ENCODE measurements at places on chromosomes 1 and 21.

DNA sequence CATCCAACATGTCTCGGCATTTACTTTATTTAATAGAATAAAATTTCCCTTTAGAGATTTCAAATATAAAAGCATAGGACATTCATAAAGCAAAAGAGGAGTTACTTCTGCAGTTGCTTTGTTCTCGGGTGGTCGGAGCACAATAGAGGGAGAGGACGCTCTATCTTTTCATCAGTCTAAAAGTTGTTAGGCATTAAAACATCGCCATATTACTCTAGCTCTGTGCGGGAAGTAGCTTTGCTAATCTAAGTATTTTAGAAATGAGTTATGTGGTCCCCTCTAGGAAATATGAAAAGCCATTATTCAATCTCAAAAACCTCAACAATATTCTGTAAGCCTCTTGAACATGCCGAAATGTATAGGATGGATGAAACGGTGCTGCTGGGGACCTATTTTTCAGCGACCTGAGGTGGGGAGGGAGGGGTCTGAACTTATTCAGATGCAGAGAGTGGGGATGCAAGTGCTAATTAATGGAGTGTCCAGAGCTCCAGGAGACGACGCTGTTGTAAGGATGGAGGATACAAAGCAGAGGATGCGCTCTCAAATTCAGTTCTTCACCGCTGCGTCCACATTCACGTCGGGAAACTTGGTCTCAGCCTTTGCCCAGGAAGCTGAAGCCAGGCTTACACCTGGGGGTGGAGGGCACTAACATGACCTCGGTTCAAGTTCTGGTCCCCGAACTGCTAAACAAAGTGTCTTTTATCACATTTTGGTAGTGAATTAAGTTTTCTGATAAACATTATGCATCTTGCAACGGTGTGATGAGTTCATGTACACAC, 6.3 kb downstream of the CDKN2C start:
- DNase-seq: no peak

GRCh38 chr1:158932171-158932570, 819 bp downstream of the PYHIN1 start:
- DNase-seq: no peak

DNA sequence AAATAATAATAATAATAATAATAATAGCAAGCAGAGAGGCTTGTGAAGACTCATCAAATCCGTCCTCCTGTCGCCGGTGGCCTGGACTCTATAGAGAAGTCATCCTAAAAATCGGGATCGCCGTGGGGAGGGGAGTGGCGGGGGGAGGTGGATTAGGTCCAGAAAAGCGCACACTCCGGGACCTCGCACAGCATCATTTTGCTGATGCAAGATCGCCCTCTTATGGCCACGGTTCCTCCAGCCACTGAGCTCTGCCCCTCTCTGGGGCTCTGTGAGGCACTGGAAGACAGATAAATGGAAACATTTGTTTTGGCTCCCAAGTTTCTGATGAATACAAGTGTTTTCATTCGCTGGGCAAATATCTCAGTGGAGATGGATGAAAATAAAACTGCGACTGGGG, 612.0 kb downstream of the MATN1 start:
- DNase-seq: peak; percentile 32

- no peak for DNase-seq
These were observed 12.0 kb downstream of the SLC35D1 start for GRCh38 chr1:67041841-67042503.

GRCh38 chr1:218394416-218394815, 49.3 kb downstream of the TGFB2 start:
- no peak for DNase-seq

DNA sequence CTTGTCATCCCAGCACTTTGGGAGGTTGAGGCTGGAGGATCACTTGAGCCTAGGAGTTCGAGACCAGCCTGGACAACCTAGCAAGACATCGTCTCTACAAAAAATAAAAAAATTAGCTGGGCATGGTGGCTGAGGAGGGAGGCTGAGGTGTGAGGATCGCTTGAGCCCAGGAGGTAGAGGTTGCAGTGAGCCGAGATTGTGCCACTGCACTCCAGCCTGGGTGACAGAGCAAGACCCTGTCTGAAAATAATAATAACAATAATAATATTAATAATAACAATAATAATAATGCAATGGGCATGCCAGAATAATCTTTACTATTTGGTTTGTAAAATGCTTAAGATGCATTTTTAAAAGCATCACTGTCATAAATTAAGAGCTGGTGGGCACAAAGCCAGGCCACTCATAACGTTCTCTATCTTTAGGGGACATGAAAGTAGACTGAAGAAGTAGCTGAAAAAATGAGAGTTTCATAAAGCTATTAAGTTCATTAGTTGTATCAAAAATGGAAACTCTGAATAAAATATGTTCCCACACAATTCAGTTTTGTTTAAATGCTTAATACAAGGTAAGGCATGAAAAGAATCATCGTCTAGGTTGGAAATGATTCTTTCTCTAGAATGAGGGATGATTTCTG, 51.6 kb upstream of the ITPKB start:
- DNase-seq: no peak

GRCh38 chr1:245019910-245020486, 134.8 kb upstream of the KIF26B start:
- no peak for DNase-seq

DNA sequence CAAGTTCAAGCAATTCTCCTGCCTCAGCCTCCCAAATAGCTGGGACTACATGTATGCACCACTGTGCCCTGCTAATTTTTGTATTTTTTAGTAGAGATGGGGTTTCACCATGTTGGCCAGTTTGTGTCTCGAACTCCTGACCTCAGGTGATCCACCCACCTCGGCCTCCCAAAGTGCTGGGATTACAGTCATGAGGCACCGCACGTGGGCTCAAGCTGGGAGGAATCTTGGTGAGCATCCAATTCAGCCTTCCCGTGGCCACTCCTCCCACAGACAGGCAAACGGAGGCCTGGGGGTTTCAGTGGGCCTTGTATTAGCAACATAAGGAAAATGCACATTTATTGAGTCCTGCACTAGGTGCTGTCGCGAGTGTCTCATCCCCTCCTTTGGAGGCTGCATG, 24.5 kb upstream of the VWA5B1 start:
- no peak for DNase-seq

DNA sequence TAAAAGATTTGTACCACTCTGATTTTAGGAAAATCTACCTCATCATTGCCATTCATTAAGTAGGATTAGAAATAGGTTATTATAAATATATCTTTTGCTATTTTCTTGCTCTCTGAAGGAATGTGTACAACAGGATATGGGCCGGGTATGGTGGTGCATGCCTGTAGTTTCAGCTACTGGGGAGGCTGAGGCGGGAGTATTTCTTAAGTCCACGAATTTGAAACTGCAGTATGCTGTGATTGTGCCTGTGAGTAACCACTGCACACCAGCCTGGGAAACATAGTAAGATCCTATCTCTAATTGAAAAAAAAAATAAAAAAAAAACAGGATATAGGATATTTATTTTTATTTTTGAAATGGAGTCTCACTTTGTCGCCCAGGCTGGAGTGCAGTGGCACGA, 50.0 kb downstream of the CLIC4 start:
- DNase-seq: no peak

DNA sequence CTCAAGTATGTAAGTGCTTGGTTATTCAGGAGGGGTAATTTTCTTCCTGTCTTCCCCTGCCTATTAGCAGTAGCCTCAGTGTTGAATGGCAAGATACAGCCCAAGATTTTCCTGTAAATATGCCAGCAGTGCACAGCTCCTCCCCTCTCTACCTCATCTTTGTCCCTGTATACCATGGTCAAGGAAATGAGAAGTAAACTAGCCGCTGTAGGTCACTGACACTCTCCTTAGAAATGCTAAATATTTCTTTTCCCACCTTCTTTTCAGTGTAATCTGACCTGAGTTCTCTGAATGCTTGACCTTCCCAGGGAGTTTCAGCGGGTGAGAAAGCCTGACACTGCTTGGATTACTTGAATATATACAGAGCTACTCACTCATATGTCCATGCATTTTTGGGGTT, 84.1 kb upstream of the ZNF326 start:
- no peak for DNase-seq

DNA sequence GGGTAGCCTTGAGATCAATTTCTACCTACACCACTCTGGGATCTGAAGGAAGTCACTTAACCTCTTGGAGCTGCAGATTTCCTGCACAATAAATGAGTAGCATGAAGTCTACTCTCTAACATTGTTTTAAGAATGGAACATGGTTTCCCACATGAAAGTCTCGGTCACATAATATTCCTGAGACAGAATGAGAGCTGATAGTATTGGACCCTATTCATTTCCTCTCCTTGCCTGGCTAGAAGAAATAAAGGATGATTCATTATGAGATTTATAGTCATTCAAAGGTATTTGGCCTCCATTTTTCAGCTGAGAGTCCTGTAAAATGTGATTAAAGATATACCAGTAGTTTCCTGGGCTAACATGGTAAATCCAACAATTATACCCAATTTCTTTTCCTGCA, 56.7 kb downstream of the ARHGAP29 start:
- DNase-seq: no peak

GRCh38 chr1:111242805-111243523, 15.5 kb downstream of the CHI3L2 start:
- DNase-seq: no peak

GRCh38 chr1:56468518-56468917, 110.8 kb downstream of the PLPP3 start:
- no peak for DNase-seq

GRCh38 chr1:151553659-151554058, 13.6 kb downstream of the TUFT1 start:
- DNase-seq: no peak

DNA sequence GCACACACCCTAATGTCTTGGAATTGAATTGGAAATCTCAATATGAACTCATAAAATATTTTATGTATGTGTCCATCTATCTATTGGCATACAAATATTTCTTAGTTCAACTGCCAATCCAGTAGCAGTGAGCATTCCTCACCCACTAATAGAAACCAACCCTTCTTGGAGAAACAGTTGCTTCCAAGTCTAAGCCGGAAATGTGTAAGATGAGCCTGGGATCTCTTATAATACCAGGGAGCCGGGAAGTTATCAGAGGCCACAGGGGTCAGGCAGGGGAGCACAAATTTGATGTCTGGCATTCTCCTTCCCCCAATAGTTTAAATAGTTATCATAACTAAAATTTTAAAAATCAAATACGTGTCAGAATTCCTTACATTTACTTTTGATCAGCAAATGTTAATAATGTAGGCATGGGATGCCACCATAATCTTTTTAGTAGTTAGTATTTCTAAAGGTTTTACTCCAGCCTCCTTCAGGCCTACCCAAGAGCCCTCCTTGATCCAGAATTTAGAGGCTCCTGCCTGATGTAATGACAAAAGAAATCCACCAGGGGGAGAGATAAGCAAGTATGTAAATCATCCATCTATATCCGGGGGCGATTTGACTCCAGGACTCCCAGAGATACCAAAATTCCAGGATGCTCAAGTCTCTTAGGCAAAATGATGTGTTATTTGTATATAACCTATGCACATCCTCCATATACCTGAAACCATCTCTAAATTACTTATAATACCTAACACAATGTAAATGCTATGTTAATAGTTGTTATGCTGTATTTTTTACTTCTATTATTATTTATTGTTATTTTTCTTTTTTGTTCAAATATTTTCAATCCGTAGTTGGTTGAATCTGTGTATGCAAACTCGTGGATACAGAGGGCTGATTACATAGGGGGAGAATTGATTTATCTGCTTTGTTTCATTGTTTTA, 218.7 kb upstream of the COA6 start:
- no peak for DNase-seq

DNA sequence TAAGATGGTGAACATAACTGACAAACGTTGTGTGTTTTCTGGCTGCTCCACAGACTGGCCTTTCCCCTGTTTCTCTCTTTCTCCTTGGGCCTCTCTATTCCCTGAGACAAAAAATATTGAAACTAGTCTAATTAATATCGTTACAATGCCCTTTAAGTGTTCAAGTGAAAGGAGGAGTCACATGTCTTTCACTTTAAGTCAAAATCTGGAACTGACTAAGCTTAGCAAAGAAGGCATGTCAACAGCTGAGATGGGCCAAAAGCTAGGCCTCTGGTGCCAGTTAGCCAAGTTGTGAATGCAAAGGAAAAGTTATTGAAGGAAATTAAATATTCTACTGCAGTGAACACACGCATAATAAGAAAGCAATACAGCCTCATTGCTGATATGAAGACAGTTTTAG, 32.2 kb upstream of the FCRL3 start:
- no peak for DNase-seq

- DNase-seq: no peak
These were observed 19.8 kb downstream of the PRPF38A start for GRCh38 chr1:52424231-52424636.

GRCh38 chr1:112783059-112783458, 67.9 kb upstream of the PPM1J start:
- no peak for DNase-seq

DNA sequence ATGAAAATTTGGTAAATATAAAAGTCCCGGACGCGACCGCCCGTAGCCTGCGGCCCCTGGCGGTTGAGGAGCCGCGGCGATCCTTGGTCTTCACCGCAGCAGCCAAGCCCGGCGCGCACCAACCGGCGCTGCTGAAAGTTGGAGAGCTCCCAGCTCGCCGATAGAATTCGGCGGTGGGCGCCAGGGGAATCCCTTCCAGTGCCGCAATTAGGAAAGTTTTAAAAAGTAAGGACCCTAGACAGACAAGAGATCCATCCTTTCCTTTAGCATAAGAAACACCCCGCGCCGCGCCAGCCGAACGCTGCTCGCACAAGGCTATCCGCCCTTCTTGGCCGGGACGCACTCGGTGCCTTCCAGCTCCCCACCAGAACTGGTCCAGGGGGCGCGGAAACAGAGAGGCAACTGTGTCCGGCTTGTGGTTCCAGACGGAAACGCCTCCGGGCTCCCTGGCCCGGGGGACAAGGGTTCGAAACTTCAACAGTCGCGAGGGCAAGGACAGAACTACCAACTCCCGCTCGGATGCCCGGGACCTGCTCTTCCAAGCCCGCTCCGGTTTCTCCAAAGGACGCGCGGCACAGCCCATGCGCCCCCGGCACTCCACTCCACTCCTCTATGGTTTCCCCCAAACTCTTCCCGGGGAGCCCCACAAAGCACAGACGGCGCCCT, 1.7 kb downstream of the FAM78B start:
- peak; percentile 44 for DNase-seq

DNA sequence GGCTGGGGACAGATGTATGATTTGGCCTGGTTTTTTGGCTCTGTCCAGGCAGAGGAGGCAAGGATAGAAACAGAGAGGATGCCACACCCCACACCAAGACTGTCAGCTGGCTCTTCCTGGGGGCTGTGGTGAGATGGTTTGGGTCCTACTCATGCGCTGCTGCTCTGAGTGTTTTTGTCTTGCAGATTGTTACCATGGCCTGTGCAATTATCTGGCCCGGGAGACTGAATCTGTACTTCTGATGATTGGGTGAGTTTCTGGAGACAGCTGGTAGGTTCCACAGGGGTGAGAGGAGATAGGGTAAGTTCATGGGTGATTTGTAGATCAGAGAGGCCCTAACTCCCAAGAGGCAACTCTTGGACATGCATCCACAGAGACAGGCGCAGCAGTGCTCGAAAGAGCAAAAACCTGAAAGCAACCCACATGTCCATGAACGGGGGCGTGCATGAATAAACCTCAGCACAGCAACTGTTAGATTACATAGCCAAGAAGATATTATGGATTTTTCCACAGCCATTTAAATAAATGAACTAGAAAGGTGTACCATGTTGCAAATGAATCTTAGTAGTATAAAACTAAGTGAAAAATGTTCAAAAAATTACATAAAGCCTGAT, 17.8 kb downstream of the AADACL4 start:
- no peak for DNase-seq
